ENCODE measurements at places on chromosomes 6 and 20.

- DNase-seq: no peak
Observed at GRCh38 chr6:112557435-112557834, 210.3 kb downstream of the RFPL4B start.

DNA sequence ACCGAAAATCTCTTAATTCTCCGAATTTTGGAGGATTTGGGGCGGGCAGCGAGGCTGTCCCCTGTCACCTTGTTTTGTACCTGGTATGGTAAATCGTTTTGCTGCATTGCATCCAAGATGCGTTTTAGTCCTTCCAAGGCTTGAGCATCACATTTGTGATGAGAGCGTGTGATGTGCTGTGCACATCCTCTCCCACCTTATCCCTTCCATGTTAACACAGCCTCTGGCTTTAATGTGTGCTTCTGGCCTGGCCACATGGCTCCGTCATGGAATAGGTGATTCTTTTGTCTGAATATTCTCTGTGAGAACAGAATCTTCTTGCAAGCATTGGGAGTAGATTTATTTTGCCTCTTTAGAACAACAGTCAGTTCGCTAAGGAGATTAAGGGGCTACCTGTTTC is 763 bp downstream of the TMEM14A start:
- no peak for DNase-seq

DNA sequence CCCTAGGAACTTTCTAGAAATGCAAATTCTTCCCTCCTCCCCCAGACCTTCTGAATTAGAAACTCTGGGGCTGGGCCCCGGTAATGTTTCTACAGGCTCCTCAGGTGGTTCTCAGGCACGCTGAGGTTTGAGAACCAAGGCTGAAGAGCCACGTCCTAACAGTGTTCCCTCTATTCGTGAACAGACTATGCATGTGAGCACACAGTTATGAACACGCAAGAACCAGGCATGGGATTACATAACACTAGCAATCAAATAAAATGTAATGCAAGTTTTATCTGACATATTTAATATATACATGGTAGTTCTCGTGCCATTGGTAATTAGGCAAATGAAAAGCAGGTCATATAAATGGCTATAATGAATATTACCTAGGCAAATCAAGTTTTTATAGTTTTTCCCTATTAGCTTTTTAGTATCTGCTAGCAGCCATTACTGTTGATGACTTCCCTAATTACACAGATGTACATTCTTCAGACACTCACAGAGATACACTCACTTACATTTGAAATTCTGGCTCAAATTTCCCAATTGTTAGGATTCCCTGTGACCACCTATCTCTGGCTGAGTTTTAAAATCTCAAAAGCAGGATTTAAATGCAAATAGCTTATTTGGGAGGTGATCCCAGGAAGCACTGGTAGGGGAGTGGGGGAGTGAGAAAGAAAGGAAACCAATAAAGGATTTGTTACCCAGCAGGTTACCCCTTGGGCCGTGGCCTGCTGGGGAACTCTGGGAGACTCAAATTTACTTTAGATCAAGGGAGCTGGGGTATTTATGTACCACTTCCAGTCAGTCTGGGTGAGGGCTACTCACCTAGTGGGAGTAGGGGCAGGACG is 104.1 kb downstream of the TCP11 start:
- no peak for DNase-seq

DNA sequence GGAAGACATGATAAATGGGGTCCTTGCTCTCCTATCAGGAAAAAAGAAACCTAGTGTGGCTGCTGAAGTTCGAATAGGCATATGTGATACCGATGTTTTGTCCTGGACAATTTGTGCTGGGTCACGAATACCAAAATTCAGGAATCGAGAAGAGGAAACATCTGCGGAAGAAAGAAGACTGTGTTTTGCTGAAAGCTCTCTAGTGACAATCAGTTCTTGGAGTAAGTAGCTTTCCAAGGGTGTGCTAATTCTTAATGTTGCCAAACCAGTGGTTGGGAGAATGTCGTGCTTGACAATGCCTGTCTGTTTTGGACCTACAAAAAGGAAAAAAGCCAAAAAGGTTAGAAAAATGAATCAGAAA is 956.1 kb downstream of the PHF3 start:
- no peak for DNase-seq

DNA sequence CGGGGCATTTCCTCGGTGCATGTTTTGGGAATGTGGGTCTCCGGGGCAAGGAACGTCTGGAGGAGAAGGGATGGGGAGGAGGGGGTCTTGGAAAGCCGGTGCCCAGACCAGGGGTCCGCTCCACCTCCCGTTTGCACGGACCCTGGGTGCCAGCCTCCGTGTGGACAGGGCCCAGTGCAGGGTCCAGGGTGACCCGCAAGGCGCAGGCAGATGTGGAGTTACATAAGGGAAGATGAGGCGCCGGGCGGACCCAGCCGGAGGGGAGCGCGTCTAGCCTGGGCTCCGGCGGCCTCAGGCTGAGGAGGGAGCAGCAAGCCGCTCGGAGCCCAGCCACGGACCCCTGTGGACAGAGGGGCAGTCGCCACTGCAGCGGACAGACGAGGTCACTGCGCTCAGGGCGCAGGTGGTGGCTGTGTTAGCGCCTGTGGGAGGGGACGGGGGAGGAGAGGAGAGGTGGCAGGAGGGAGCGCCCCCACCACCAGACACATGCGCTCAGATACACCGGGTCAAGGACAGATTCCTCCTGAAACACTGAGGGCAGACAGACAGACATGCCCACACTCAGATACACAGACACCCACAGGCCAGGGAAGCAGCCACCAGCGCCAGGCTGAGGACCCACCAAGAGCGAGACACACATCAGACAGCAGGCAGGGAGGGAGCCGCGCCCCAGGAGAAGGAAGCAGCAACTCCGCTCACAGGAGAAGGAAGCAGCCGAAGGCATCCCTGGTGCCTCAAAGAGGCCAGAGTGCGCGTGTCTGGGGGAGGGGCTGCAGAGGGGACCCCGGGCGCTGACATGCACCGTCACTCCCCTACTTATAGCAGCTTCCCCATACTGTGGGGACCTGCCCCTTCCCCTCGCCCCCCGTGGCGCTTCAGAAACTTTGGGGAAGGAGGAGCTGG is 839 bp upstream of the HRH3 start:
- DNase-seq: no peak

DNA sequence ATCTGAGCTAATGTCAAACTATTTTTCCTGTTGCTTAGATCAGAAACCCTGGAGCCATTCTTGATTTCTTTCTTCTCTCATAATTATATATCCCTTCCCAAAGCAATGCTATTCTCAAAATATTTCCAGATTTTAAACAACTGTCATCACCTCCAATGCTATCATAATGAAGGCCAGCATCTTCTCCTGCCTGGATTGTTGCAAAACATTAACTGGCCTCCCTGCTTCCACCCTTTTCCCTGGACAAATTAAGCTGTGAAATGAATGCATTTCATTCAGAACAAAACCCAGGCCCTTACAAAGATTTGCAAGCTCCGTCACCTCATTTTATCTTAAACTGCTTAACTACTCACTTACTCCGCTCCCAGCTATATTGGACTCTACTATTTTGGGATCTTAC is 535.3 kb upstream of the HS3ST5 start:
- DNase-seq: no peak

GRCh38 chr6:4848382-4849068 is 72.3 kb downstream of the CDYL start:
- DNase-seq: no peak

GRCh38 chr6:40806256-40806864 is 219.2 kb upstream of the LRFN2 start:
- DNase-seq: no peak

DNA sequence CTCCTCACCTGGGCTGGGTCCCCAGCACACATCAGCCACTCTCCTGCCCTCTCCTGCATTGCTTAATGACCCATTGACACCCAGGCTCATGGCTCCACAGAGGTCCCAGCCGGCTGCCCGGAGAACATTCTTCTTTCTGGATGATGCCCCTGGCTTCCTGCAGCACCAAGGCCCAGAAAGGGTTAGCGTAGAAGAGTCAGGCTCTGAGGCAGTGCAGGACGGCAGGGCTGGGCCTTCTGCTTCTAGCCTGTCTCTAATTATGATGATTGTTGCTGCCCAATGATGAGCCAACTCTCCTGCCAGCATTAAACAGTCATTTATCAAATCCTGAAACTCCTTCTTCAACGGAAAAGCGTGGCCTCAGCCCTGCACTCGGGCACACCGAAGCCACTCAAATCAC is 66.4 kb downstream of the ZNF217 start:
- DNase-seq: no peak

- no peak for DNase-seq
Observed at GRCh38 chr20:59340201-59340885, 39.9 kb downstream of the EDN3 start.
